AG09309 (cell line): ENCODE measurements at places on chromosomes 2 and 18.
A peak's percentile ranks its signal among the peaks of the same experiment; 100 is the strongest.

GRCh38 chr2:5766561-5766960 lies 74.4 kb downstream of the SOX11 start:
- no peak for DNase-seq

- no peak for DNase-seq
Measured at GRCh38 chr2:81672923-81673322, 1368.4 kb upstream of the LRRTM1 start.

GRCh38 chr2:27316655-27317412 lies 6.1 kb downstream of the MPV17 start:
- no peak for DNase-seq

- no peak for DNase-seq
Measured at GRCh38 chr2:70044290-70045040, 42.8 kb upstream of the PCBP1 start.

- no peak for DNase-seq
Measured at GRCh38 chr2:52686935-52687334, 1080.7 kb upstream of the CHAC2 start.

DNA sequence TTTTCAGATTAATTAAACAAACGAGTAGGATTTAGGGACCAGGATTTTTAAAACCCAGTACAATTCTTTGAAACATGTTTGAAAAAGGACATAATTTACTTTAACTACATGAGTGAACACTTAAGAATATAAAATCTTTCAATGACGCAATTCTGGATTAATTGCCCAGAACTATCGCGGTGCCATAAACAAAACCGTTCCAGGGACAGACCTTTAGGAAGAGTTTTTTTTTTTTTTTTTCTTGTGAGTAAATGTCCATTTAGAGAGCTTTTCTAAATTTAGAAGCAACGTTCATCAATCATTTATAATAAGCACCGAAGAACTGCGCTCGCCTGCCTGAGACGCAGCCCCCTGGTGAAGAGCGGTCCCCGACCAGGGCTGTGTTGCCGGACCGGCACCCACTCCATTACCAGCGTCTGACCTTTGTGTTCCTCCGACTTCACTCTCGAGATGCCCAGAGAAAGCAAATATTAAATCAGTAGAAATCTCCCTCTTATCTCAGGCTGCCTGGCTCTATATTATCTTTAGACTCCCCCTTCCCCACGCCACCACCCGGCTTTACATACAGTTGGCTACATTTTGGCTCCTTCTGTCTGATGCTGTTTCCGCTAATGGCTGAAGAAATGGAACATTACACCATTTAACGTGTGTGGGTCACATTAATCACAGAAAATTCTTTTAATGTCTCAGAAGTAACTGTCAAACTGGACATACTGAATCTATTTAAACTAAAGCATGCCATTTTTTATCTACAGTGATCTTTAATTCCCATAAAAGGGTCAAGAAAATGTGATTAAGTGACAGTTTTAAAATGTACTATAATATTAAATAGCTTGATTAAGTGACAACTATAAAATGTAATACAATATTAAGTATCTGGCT lies 364.0 kb upstream of the MEIS1 start:
- DNase-seq: no peak

GRCh38 chr18:3451989-3452749 lies 2.2 kb downstream of the TGIF1 start:
- DNase-seq: no peak

DNA sequence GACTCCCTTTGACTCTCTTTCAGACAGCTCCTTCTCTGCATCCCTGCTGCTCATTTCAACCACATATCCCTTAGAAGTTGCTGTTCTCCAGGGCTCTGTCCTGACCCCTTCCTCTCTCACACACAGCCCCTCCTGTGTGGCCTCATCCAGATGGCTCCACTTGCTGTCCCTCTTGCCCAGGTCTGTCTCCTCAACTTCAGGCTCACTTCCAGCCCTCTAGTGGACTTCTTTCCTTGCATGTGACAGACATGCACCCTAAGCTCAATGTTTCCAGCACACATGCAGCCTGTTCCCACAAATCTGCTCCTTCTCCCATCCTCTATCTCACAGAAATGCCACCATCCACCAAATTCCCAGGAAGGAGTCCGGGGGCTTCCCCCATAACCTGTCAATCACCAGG lies 9.0 kb upstream of the MRPL19 start:
- DNase-seq: no peak

DNA sequence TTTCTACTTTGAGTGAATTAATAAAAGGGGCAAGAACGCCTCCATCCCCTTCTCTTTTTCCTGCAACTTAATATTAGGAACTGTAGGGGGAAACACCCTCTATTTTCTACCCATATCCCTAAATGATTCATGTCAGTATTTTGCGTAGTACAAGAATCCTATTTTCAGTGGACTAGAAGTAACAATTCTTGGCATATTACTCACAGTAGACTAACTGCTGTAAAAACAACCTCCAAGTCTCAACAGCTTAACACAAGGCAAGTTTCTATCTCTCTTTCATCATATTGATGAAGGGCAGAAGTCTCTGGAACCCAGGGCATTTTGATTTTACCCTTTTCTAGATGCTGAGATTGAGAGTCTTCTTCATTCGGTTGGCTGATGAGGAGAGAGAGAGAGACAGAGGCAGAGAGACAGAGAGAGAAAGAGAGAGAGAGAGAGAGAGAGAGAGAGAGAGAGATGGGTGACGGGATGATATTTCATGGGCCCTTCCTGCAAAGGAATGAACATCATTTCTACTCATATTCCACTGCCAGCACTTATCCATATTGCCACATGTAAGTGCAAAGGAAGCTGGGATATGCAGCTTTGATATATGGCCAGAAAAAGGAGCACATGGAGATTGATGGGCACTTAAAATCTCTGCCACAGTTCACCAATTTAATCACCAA lies 481.6 kb downstream of the LPIN1 start:
- peak; percentile 62 for DNase-seq

- DNase-seq: no peak
Measured at GRCh38 chr18:22447792-22448191, 30.1 kb upstream of the CTAGE1 start.

GRCh38 chr2:126894082-126894481 lies 4.6 kb upstream of the TEX51 start:
- DNase-seq: no peak

- DNase-seq: no peak
Measured at GRCh38 chr2:239209783-239210182, 191.0 kb downstream of the HDAC4 start.

DNA sequence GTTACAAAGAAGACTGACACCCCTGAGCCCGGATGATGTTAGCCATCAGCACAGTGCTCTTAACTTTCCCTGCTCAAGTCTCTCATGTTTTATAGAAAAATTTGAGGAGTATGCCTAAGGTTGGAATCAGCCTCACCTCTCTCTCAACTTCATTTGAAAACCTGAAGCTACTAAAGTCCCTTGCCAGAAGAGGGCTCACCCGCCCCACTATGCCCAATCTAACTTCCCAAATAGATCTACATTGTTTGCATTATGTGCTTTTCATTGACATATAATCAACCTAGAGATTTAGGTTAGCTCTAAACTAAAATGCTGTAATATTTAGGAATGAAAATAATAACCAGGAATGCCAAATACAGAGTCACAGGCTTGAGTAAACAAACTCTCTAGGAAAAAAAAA lies 305.4 kb downstream of the NCKAP5 start:
- DNase-seq: peak; percentile 10

DNA sequence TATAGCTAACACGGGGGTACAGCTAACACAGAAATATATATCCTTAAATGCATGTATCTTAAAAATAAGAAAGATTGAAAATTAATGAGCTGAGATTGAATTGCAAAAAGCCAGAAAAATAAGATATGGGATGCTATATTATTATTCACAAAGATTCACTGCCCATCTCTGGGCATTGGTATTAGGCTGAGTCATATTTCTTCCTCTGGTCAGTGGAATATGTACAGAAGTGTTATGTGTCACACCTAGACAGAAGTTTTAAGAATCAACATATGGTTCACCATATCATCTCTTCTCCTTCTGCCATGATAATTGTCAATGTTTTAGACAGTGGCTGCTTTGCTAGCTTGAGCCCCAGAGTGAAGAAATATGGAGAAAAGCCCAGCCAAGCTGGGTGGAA lies 14.0 kb upstream of the MCFD2 start:
- no peak for DNase-seq

GRCh38 chr2:99256677-99257076 lies 1.2 kb upstream of the LYG2 start:
- no peak for DNase-seq
